SK-N-SH (cell line): ENCODE measurements at places on chromosomes 11 and 22.

- DNase-seq = no peak
Observed at GRCh38 chr11:70335511-70335910, 62.8 kb upstream of the CTTN start.

DNA sequence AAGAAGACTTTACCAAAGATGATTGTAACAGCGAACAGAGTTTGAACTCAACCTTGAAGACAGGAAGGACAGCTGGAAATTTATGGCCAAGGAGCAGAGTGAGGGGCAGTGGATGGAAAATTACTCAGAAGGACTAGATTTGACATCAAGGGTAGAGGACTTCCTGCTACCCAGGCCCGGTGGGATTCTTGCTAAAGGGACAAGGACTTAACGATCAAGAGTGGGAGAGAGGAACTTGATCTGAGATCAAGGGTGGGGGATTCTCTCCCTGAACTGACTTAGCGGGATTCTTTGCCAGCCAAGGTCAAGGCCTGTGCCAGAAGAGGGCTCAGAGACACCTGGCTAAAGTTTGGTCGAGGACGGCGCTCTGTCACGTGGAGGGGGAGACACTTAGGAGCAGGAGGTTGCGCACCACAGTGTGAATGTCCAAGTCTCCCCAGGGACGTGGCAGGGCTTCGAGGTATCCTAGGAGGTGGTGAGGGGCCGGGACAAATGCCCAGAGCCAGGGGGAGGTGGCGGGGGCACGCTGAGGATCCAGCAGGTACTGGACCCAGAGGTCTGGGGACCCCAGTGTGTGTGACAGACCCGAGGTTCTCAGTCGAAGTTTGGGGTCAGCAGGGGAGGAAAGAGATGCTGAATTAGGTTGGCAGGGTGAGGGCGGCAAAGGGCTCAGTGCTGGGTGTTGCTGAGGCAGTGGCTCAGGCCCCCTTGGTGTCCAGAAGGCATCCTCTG lies 46.1 kb upstream of the SHISAL1 start:
- no peak for DNase-seq

GRCh38 chr22:43241138-43241597 lies 54.2 kb upstream of the TTLL12 start:
- no peak for DNase-seq

- DNase-seq = no peak
Observed at GRCh38 chr11:69691463-69691862, 12.4 kb downstream of the FGF19 start.

DNA sequence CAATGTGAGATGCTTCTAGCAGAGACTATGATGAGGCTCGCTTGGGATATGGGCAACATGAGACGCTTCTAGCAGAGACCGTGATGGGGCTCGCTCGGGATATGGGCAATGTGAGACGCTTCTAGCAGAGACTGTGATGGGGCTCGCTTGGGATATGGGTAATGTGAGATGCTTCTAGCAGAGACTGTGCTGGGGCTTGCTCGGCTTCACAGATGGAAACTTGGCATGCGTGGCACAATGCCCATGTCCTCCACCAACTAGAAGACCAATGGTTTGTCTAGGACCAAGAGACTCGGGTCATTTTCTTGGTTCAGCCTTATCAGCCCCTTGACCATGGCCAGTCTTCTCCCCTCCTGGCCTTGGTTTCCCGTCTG lies 7.1 kb downstream of the MYEOV start:
- no peak for DNase-seq

DNA sequence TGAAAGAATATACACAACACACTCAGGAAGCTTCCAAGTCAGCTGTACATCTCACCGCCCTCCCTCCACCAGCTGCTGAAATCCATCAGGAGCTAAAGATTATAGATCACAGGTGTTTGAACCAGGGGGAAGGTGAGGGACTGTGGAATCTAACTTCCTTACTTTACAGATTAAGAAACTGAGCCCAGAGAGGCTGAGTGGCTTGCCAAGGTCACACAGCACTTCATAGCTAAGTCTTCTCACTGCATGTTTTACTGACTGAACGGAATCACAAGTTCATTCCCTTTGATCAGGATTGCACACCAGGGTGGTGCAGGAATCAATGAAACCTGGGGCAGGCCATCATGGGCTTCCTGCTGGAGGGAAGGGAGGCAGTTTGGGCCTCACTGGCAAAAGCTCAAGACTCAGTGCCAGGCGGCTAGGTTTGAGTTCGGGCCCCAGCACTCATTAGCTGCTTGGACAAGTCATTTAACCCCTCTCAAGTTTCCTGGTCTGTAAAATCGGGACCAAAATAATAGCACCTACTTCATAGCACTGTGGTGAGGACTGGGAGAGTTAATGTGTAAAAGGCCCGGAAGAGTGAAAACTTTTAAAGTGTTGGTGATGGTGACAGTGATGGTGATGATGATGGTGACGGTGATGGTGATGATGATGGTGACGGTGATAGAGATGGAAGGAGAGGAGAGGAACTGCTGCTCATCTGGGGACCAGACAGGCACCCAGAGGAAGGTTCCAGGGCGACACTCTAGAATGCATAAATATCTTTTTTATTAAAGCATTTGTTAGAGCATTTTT lies 8.2 kb downstream of the CD5 start:
- DNase-seq = no peak
